ENCODE measurements at places on chromosomes 12 and 14.

GRCh38 chr12:54232790-54233189 is 44.0 kb upstream of the SMUG1 start:
- no peak for DNase-seq

DNA sequence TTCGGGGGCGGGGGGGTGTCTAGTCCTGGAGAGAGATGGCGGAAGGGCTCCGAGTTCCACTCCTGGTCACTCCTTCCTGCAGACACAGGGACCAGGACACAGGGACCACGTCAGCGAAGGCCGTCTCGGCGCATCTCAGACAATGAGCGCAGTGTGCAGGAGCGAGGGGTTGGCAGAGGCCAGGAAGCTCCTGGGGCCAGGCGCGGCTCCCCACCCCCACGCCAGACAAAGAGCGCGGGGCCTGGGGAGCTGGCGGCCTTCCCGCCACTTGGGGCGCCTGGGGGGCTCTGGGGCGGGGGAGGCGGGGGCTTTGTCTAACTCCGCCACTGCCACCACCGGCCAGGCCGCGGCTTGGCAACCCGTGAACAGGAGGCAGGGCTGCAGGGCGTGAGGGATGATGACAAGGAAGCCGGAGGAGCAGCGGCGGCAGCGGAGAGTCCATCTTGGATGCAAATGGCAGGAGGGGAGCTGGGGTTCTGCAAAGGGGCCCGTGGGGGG is 2.2 kb downstream of the CDK2AP1 start:
- no peak for DNase-seq

DNA sequence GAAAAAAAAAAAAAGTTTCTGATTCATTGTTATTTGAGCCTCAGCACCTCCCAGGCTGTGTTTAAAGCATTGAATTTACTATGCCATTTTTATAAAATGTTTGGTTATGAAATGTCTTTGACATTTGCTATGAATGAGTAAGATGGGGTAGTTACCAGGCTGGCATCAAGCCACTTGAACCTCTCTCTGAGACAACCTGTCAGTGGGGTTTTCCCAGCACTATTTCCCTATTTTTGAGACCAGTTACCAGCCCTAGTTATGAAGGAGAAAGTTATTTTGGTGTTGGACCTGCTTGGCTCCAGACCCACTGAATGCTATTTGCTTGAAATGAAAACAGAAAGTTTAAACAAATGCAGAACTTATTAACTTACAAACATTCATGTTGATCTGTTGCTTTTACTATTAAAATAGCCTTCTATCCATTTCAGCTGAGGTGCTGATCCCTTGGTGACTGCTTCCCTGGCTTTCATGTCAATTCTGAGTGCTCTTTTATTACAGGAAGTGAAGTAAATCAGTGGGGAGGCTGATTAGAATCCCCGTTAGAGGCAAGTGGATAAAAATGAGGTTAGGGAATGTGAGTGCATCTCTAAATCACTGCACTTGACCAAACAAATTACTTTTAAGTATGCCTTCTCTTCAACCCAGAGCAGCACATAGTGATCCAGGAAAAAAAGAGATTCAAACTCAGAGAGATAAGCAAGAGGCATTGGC is 37.8 kb downstream of the LLPH start:
- peak; percentile 12 for DNase-seq

DNA sequence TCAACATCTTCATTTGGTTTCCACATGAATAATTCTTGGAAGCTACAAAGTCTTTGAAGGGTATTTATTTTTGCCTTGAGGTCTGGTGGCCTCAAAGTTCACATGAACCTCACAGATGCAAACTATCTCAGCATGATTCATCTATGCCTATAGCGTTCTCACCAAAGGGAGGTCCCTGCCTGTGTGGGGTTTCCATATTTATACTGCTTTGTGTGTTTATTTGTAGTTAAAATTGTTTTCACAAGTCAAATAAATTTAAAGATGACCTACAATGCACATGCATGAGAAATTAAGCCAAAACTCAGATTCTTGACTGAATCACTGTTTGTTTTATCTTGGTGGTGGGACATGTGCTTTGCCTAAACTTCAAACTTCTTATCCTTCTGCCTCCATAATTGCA is 176.7 kb downstream of the PPM1H start:
- DNase-seq, result no peak

- DNase-seq, result no peak
Measured at GRCh38 chr12:93673084-93673483, 4.1 kb upstream of the CRADD start.

DNA sequence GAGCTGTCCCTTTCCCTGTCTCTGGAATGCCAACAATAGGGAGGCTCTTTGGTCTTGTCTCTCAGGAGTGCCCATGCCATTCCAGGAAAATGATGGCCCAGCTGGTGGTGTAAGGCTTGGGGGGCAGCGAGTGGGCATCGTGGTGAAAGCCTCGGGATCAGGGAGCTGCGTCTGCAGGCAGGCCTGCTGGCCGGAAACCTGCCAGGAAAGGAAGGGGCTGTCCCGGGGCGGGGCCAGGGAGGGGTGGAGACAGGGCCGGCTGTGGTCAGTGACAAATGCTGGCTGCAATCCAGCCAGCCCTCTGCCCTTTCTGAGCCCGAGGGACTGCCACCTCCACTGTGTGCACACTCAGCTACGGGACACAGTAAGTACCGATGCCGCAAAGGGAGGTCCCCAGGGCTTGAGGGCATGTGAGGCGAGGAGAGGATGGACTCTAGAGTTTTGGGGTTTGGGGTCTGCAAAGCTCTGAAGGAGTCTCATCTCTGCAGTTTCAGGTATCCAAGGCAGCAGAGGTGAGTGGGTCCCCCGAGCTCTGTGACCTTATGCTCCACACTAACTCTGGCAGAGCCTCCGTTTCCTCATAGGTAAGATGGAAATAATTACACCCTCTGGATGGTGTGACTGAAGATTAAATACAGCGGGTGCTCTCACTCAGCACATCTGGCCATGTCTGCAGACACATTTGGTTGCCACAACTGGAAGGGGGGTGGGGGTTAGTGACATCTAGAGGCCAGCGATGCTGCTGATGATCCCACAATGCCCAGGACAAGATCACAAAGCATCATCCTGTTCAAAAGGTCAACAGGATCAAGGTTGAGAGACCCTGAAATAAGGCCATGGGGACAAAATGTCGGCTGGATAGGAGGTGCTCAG is at the start of gene SERPINA5:
Gene SERPINA5, plus strand, starts transcription at position 300 of the 873 bp plus-strand sequence. CDS start 5,937 bp downstream, outside the sequence.
- no peak for DNase-seq

DNA sequence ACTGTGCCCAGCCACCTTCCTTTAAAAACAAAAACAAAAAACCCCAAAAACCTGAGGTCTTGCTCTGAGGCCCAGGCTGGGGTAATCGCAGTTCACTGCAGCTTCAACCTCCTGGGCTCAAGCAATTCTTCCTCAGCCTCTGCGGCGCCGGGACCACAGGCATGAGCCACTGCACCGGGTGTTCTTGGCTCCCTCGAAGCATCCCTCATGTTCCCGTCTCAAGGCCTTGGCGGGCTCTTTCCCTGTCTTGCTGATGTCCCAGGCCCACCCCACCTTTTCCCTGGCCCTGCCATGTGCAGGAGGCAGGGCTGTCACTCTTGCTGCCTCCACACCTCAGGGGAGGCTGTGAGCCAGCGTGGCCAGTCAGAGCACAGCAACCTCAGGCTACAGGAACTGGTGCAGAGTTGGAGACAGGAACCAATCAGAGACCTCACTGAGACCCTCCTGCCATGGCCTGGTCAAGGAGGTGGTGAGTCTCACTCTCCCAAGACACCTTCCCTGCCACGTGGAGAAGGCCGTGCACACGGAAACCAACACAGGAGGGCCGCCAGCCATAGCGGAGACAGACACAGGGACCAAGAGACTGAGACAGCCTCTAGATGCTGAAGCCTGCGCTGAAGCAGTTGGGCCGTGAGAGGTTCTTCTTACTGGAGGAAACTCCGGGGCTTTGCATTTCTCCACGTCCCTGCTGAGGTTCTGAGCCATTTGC is 6.0 kb upstream of the AMN start:
- no peak for DNase-seq

DNA sequence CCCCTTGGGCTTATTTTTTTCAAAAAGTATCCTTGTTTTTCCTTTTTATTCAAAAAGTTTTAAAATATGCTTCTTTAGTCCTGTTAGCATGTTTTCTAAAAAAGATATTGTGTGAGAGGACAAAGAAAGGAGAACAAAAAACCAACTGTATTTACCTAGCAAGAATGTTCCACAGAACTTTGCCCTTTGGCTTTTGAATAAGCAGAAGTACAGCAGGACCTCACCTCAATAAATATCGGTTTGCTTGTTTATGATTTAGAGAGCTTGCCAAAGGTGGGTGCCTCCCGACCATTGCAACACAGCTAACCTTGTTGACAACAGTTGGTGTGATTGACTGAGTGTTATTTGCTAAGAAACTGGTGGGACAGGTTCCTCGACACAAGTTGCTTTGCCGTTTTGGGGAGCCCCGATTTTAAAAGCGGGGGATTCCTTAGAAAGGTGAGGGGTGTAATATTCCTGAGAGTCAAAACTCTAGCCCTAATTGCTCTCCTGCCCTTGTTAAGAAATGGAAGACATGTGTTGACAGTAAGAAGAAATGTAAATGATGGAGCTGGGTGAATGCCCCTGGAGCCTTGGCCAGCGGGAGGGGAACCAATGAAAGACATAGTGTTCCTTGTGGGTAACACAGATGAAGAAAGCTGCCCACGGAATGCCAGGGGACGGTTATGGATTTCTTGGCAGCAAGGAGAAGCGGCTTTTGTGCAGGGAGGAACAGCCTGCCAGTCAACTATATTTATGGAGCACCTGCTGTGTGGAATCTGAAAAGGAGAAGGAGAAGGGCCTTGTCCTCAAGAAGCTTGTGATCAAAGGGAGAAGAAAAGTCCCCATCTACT is 13.7 kb downstream of the MYBPC1 start:
- no peak for DNase-seq

DNA sequence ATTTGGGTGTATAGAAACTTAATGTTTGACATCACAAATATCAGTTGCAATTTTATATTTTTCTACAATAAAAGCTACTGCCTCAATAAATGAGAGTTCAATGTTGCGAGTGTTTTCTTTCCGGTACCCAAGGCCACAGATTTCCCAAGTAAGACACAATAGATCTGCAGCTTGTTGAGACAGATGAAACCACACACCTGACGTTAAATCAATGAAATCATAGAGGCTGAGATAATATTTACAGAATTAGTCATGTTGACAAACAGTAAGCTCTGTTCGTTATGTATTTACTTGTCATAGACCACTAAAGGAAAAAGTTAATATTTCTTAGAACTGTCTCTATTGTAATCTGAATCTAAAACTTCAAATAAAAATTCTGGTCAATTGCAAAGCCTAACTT is 49.2 kb upstream of the PTHLH start:
- DNase-seq, result peak; percentile 91

DNA sequence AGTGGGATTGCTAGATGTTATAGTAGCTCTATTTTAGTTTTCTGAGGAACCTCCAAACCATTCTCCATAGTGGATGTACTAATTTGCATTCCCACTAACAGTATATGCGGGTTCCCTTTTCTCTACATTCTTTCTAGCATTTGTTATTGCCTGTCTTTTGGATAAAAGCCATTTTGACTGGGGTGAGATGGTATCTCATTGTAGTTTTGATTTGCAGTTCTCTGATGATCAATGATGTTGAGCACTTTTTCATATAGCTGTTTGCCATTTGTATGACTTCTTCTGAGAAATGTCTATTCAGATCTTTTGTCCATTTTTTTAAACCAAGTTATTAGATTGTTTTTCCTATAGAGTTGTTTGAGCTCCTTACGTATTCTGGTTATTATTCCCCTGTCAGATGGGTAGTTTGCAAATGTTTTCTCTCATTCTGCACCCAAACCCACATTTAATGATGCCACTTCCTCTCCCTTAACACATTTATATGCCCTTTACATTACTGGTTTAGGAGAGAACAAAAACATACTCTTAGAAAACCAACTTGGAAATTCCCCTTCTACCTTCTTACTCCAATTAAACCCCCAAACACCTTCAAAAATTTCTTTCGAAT is 48.2 kb downstream of the NELL2 start:
- no peak for DNase-seq

DNA sequence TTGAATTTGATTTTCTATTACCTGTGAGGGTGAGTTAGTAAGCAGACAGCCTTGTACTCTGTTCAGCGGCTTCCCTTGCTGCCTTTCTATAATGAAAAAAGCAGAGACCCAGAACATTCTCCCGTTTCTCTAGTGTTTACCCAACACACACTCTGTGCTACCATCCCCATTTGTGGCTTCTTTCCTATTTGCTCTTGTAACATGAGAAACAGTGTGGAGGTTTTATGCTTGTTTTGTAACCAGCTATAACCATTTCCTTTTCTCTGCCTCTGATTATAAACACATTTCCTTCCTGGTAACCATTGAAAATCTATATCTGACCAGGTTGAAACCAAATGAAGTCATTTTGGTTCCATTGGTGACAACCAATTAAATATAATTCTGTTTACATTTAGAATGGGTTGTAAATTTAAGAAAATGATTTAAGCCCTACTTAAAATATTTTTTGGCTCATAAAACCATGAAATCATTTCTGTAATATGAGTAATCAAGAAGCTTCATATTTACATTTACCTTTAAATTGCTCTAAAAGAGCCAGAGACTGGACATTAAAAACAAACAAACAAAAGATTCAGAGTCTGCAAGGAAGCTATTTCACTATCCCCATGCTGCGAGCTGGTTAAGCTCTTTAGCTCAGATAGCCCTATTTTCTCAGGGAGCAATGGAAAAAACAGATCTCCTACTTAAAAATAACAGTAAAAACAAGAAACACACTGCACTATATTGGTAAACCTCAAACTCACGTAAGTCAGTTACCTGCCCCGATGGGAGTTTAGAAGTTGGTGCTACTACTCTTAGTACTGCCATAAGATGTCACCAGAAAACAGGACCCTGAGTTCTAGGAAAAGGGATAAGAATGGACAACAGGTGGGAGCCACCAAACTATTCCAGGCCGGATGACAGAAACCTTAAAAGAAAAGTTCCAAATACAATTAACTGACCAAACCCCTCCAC is 206.5 kb upstream of the EEA1 start:
- no peak for DNase-seq

DNA sequence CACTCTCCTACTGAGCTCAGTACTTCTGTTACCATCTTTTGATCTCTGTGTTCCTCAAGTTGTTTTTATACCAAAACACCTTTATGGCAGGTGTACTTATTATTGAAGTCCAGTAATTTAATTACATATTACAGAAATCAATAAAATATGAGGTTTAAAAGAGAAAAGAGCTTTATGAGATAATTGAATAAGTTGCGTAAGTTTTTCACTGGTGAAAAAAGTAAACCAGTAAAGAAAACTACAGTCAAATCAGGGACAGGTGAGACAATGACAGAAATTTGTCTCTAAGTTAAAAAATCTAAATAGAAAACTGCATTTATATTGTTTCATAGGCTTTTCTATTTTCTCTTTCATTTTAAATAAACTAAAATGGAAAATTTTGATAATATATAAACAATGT is 29.1 kb upstream of the PTPRB start:
- DNase-seq, result no peak

DNA sequence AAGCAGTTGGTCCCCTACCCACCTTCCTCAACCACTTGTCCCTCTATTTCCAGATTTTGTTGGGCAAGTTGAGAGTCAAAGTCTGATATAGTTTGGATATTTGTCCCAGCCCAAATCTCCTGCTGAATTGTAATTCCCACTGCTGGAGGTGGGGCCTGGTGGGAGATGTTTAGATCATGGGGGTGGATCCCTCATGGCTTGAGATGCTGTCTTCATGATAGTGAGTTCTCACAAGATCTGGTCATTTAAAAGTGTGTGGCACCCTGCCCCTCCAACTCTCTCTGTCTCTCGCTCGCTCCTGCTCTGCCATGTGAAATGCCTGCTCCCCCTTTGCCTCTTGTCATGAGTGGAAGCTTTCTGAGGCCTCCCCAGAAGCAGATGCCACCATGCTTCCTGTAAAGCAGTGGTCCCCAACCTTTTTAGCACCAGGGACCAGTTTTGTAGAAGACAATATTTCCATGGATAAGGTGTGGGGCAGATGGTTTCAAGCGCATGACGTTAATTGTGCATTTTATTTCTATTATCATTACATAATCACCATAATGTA is 37.3 kb upstream of the BCL11B start:
- no peak for DNase-seq
